Sigmoid colon (tissue), 7 donors: ENCODE measurements at places on chromosomes 7 and 10. TPM values are rescaled to one million over a fixed set of nuclear protein-coding genes. Genes with fewer than 3 reads are reported as not detected.

Gene TUBAL3
- polyA plus RNA-seq = 52.2 TPM

GRCh38 chr7:70267381-70268120 lies 669.3 kb downstream of the AUTS2 start:
- no peak for DNase-seq
- H3K27ac ChIP-seq = no peak overlapping the region
- H3K4me3 ChIP-seq = no peak overlapping the region
- H3K27me3 ChIP-seq = no peaks in the 10 kb centered on the region

GRCh38 chr10:34049887-34050286 lies 715.4 kb upstream of the NRP1 start:
- no peak overlapping the region for H3K27ac ChIP-seq
- H3K27me3 ChIP-seq = no peaks in the 10 kb centered on the region
- no peaks in the 10 kb centered on the region for H3K36me3 ChIP-seq

Gene RAMP3
- polyA plus RNA-seq = 26.0 TPM

Gene CDK14
- 0.92 TPM for polyA plus RNA-seq

Gene SLC39A12
- polyA plus RNA-seq = not detected

DNA sequence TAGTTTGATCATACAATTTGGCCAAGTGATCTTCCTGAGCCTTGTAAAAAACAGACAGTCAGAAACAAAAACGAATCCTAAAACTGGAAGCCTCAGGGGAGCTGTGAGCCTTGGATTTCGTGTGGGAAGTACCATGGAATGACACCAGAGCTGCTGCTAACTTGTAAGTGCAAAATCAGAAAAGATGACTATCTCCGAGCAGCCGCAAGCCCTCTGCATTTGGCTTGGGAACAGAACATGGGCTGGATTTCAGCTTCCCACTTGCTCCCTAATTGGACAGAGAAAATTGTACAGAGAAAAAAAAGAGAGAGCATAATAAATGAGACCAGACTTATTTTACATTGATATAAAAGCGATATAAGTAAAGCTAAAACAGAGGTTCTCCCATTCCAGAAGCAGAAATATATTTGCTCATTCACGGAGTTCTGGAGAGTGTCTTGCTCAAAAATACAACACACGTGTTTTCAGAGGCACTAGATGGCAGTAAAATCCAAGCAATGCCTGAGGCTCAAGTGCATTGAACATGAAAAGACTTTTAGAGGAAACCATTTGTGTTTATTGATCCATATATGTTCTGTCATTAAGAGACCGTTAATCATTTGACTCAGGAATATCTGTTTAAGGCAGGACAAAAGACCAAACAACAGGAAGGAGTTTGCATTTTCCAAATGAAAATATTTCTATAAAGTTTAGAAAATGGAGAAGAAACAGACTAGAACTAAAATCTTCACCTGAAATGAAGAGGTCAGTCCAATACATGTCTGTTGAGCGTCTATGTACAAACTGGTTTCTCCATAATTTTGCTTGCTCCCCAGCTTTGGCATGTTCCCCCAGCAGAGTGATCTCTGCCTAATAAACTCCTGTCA lies 78.3 kb upstream of the SLC26A5 start:
- no peaks in the 10 kb centered on the region for H3K27me3 ChIP-seq
- no peak for DNase-seq
- H3K4me3 ChIP-seq = peak overlapping the region; percentile 3
- H3K36me3 ChIP-seq = no peaks in the 10 kb centered on the region
- H3K27ac ChIP-seq = no peak overlapping the region

DNA sequence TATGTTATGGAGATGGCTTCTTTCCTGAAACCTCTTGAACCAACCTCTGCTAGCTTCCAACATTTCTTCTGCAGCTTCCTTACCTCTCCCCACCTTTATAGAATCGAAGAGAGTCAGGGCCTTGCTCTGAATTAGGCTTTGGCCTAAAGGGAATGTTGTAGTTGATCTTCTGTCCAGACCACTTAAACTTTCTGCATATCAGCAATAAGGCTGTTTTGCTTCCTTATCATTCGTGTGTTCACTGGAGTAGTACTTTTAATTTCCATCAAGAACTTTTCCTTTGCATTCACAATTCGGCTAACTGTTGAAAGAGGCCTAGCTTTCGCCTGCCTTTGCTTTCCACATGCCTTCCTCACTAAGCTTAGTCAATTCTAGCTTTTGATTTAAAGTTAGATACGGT lies 48.0 kb downstream of the KLHDC10 start:
- no peak overlapping the region for H3K27ac ChIP-seq
- no peaks in the 10 kb centered on the region for H3K27me3 ChIP-seq
- no peak overlapping the region for H3K4me3 ChIP-seq
- H3K36me3 ChIP-seq = peaks cover 18% of the 10 kb centered on the region
- no peak for DNase-seq

Gene NXPH1
- not detected for polyA plus RNA-seq

GRCh38 chr10:132360766-132361447 lies 28.9 kb downstream of the LRRC27 start:
- H3K36me3 ChIP-seq = peaks cover 25% of the 10 kb centered on the region
- no peak overlapping the region for H3K4me3 ChIP-seq
- peak; percentile 64 for DNase-seq
- no peaks in the 10 kb centered on the region for H3K27me3 ChIP-seq

Gene PANK1
- polyA plus RNA-seq = 7.5 TPM

Gene AS3MT
- 1.9 TPM for polyA plus RNA-seq

Gene ADRB1
- 0.60 TPM for polyA plus RNA-seq

DNA sequence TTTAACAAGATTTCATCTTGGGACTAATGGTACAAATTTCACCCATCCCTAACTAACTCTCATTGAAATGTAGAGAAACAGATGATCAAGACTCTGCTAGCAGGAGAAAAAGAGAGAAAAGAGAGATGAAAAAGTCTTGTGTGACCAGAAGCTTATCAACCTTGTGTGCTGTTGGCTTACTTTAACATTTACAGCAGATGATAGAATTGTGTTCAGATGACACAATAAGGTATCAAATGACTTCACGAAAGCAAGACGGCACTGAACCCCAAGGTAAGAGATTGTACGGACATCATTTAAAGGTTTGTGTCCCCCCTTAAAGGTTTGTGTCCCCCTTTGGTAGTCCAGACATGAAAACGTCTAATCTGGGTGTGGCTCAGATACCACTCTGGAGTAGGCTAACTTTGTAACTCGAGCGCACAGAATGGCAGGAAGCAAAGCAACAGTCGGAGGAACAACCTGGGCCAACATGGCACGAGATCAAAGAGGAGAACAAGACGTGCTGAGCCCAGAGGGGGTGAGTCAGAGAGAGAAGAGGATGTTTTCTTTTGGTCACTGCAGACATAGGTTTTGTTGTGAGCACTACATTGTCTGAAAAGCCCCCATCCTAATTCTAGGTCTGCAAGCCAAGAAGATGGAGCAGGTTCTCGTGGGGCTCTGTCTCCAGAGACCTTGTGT lies 10.4 kb upstream of the LMBR1 start:
- H3K27ac ChIP-seq = no peak overlapping the region
- no peak overlapping the region for H3K4me3 ChIP-seq
- peaks cover 15% of the 10 kb centered on the region for H3K27me3 ChIP-seq
- DNase-seq = no peak

DNA sequence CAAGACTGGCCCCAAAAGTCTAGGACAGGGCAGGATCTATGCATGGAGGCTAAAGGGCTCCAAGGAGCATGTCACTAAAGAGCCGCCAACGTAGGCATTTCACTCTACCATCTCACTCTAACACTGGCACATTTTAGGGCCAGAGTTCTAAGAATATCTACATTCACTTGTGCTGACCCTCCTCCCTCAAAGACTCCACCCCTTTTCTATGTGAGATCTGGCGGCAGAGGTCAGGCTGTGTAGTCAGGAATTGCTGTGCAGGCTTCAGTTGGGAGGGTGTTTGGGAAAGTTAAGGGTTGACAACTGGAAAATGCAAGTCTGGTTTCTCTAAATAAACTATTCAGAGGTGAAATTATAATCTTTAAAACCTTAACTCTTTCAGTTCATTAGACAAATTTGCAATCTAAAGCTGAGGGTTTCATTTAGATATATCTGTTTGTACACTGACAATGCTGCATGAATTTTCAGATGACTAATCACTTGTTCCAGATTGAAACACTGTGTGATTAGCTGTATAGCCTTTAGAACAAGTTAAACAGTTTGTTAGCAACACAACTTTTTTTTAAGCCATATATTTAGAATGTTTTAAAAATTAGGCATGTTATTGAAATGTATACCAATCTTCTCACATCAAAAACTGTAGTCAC lies 18.2 kb downstream of the LMOD2 start:
- no peak for DNase-seq
- H3K4me3 ChIP-seq = no peak overlapping the region
- no peaks in the 10 kb centered on the region for H3K36me3 ChIP-seq
- H3K27me3 ChIP-seq = no peaks in the 10 kb centered on the region
- H3K27ac ChIP-seq = no peak overlapping the region

Gene SFMBT2
- polyA plus RNA-seq = 3.2 TPM

Gene ENTPD1
- 5.4 TPM for polyA plus RNA-seq

Gene RBM20
- 0.64 TPM for polyA plus RNA-seq
